ENCODE measurements at places on chromosomes 1 and 21. TPM values are rescaled to one million over a fixed set of nuclear protein-coding genes. Genes with fewer than 3 reads are reported as not detected.

The NHLH1 gene
- total RNA-seq = not detected

GRCh38 chr21:16625491-16625890, 887.4 kb upstream of the CXADR start:
- no peak for ATAC-seq

GRCh38 chr1:53062708-53063591, 937 bp downstream of the PODN start:
- no peak for ATAC-seq

- ATAC-seq = no peak
These were observed 145.4 kb upstream of the HP1BP3 start for GRCh38 chr1:20932437-20932977.

Measured in gastroesophageal sphincter (tissue), 4 donors.